A549 treated with Mapracorat at 1 μM for 4 hours (cell line): ENCODE measurements at places on chromosomes 5 and 9. TPM values are rescaled to one million over a fixed set of nuclear protein-coding genes. Genes with fewer than 3 reads are reported as not detected.

ACTBL2 gene
- total RNA-seq, result 0.06 to 0.08 TPM in 2 of 5 replicates, not detected in the others

C9 gene
- total RNA-seq, result not detected in 5 replicates

SCGB3A2 gene
- total RNA-seq, result not detected in 5 replicates

GPX8 gene
- 30.9 to 38.0 TPM (median 34.0 TPM) in 5 replicates for total RNA-seq

MLANA gene
- not detected in 5 replicates for total RNA-seq

WWC1 gene
- 77.7 to 89.4 TPM (median 87.3 TPM) in 5 replicates for total RNA-seq

SURF1 gene
- 37.5 to 46.5 TPM (median 44.6 TPM) in 5 replicates for total RNA-seq

IL3 gene
- not detected in 5 replicates for total RNA-seq

DRD1 gene
- total RNA-seq, result 0.08 to 0.18 TPM (median 0.15 TPM) in 5 replicates

OSMR gene
- 50.3 to 72.5 TPM (median 65.5 TPM) in 5 replicates for total RNA-seq

DOCK2 gene
- total RNA-seq, result 0.84 to 3.5 TPM (median 2.5 TPM) in 5 replicates

GFPT2 gene
- total RNA-seq, result 43.7 to 60.3 TPM (median 54.0 TPM) in 5 replicates

BHMT2 gene
- not detected in 5 replicates for total RNA-seq

CCDC152 gene
- total RNA-seq, result not detected in 5 replicates

AK8 gene
- total RNA-seq, result 1.1 to 1.7 TPM (median 1.5 TPM) in 5 replicates

FAM151B gene
- total RNA-seq, result 1.1 to 2.3 TPM (median 1.5 TPM) in 5 replicates

FAM169A gene
- 3.7 to 6.9 TPM (median 6.0 TPM) in 5 replicates for total RNA-seq

IFNA13 gene
- total RNA-seq, result not detected in 5 replicates

THOC3 gene
- 54.7 to 61.0 TPM (median 56.0 TPM) in 5 replicates for total RNA-seq

ARHGEF39 gene
- 13.3 to 18.5 TPM (median 16.1 TPM) in 5 replicates for total RNA-seq
